ENCODE measurements at places on chromosomes 7 and 10.

GRCh38 chr10:98023024-98023423 lies 7.4 kb downstream of the CRTAC1 start:
- DNase-seq, result no peak

DNA sequence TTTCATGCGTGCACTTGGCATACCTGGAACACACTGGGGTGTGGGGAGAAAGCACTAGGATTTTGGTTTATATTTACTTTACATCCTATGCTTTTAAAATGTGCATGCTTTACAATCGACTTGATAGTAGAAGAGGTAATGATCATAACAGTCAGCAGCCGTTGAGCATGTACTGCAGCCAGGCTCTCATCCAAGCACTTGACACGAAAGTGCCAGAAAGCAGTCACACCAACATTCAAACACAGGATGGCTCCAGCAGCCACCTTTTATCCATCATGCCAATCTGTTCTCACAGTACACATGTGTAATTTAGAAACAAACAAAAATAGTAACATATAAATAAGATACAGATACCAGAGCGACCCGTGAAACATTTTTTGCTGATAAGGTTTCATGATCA lies 1.2 kb upstream of the FAM241B start:
- no peak for DNase-seq

- no peak for DNase-seq
Measured at GRCh38 chr7:130386876-130387275, 6.6 kb downstream of the CPA1 start.

- no peak for DNase-seq
Measured at GRCh38 chr7:12961910-12962480, 274.6 kb downstream of the ARL4A start.

- DNase-seq, result no peak
Measured at GRCh38 chr7:1842321-1843221, 172.5 kb downstream of the ELFN1 start.

DNA sequence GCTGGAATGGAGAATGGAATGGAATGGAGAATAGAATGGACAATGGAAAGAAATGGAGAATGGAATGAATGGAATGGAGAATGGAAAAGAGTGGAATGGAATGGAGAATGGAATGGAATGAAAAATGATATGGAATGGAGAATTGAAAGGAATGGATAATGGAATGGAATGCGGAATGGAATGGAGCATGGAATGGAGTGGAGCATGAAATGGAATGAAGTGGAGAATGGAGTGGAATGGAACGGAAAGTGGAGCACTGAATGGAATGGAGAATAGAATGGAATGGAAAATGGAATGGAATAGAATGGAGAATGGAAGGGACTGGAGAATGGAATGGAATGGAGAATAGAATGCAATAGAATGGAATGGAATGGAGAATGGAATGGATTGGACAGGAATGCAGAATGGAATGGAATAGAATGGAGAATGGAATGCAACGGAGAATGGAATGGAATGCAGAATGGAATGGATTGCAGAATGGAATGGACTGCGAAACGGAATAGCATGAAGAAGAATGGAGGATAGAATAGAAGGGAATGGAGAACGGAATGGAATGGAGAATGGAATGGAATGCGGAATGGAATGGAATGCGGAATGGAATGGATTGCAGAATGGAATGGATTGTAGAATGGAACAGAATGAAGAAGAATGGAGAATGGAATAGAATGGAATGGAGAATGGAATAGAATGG lies 89.4 kb downstream of the NSUN6 start:
- no peak for DNase-seq

DNA sequence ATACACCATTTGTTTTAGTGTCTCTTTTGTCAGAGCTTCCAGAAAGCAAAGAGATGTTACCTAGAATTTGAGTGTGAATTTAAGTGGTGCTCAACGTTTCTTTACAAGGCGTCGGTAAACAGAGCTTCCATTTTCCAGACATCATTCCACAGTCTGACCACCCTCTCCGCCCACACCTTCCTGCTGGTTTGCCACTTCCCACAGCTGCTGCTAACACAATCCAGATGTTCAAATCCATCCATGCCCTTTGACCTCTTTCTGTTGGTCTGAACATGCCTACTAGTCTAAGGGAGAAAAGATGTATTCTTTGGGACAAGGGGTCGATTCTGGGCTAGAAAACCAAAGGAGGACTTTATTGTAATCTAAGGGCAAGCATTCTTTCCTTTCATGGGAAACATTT lies 86.1 kb downstream of the FAM107B start:
- no peak for DNase-seq

- DNase-seq, result no peak
Measured at GRCh38 chr10:33333260-33334101, 986 bp downstream of the NRP1 start.

DNA sequence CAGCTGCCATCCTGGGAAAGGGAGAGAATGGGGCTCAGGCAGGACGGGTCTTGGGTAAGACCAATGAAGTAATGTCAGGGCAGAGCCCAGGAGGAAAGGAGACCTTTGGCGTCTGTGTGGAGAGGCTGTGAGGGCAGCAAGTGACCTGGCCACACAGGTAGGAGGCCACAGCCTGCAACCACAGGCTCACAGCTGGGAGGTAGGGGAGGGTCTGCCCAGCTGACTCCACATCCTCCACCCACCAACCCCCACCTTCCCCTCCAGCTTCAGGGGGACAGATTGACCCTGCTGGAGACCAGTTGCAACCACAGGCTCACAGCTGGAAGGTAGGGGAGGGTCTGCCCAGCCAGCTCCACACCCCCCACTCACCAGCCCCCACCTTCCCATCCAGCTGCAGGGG lies 262.2 kb upstream of the TCERG1L start:
- DNase-seq, result no peak

GRCh38 chr10:129059977-129060376 lies 407.1 kb upstream of the MGMT start:
- DNase-seq, result no peak

GRCh38 chr7:69162931-69163670 lies 435.2 kb upstream of the AUTS2 start:
- DNase-seq, result no peak

GRCh38 chr10:50653142-50653541 lies 29.4 kb upstream of the SGMS1 start:
- DNase-seq, result no peak

- no peak for DNase-seq
Measured at GRCh38 chr7:150962553-150963399, 15.3 kb downstream of the KCNH2 start.

DNA sequence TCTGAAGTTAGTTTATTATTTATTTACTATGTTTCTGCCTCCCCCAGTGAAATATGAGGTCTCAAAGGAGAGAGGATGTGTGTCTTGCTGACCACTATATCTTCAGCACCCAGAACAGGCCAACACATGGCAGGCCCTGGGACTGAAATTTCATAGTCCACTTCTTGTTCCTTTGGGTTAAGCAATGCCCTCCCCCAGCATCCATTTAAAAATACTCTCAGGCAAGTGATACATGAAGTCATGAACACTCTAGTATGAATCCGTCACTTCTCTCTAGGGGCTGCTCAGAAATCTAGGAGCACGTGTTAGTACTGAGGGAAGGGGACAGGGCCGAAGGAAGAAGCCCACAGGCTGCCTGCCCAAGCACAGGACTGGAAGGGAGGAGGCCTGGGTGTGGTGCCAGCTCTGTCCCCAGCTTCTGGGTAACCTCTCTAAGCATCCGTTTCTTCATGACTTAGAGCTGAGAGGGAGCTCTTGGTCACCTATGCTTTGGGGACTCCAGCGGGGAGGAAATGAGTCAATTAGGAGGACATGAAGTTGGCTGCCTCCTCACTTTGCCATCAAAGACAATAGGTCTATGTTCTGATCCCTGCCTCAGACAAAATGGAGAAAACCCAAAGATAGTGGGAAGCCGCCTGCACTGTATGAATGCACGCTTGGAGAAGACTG lies 119.2 kb downstream of the KCNMA1 start:
- no peak for DNase-seq

- no peak for DNase-seq
Measured at GRCh38 chr7:157558516-157558874, 221.7 kb downstream of the DNAJB6 start.

DNA sequence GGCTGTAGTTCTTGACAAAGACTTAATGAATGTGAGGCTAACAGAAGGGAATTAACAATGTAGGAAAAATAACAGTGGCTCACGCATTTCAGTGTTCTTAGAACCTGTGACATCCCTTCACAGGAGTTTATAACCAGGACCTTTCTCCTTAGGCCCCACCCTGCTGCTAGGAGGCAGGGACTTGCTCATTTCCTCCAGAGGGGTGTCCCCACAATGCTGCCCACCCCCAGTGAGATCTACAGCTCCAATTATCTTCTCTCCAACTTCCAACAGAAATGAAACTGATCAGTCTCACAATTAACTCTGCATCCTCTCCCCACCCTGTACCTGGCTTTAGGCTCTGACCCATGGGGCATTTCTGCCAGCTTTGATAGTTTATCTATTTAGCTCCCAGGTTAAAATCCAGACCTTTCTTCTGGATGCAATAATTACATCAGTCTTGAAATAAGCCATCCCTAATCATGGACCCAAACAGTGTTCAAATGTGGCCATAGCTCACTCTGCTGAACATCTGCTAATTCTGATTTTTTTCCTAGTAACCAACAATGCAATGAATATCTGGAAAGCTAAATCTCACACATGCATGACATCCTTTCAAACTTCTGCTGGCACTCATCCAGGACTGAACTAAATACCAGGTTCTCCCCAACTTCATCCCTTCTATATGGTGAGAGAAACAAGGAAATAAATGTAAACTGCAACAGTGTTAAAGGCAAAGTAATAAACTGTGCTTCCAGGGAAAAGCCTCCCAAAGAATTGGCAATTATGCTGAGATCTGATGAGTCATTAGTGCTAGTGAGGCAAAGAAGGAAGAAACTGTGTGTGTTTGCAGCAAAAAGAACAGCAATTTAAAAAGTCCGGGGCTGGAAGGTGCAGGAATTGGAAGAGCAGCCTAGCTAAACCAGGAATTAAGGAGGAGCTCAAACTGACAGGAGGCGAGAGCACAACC lies 64.6 kb downstream of the HERPUD2 start:
- no peak for DNase-seq

- no peak for DNase-seq
Measured at GRCh38 chr10:116553378-116553980, 7.7 kb downstream of the PNLIP start.

DNA sequence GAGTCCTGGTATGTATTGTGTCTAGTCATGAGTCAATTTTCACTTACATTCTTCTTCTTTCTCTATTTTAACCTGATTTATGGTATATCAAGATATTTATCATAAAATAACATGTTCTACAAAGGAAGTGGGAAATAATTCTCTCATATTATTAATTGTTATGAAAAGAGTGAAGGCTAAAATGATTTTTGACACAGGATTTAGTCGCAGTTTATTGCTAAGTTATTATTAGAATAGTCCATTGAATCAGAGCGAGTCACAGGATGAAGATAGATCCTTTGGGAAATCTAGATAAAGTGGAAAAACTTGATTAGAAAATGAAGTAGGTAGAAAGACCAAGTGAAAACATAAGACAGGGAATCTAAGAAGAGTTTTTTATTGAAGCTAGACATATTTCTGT lies 184.3 kb upstream of the DGKB start:
- DNase-seq, result no peak

GRCh38 chr10:12061124-12061523 lies 7.6 kb upstream of the DHTKD1 start:
- no peak for DNase-seq

- no peak for DNase-seq
Measured at GRCh38 chr10:92010047-92010735, 86.6 kb downstream of the BTAF1 start.

DNA sequence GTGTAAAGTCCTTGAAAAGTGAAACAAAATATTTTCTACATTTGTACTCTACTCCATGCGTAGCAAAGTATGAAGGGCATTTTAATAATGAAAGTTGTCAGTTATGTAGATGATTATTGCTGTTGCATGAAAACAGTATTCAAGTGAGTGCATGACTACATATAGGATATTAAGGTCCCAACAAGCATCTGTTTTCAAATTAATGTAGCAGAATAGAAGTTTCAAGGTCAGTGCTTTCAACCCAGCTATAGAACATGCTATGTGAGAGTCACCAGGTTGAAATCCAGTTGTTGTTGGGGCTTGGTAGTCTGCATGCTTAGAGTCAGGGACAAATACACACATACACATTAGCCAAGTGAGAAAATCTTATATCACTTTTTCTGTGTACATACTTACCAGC lies 14.8 kb downstream of the CD36 start:
- no peak for DNase-seq
